Right hindlimb (tissue), 1 donor: ENCODE measurements at places on chromosomes 4 and X.

- DNase-seq = no peak
These were observed 50.9 kb downstream of the UCHL1 start for GRCh38 chr4:41307638-41308037.

DNA sequence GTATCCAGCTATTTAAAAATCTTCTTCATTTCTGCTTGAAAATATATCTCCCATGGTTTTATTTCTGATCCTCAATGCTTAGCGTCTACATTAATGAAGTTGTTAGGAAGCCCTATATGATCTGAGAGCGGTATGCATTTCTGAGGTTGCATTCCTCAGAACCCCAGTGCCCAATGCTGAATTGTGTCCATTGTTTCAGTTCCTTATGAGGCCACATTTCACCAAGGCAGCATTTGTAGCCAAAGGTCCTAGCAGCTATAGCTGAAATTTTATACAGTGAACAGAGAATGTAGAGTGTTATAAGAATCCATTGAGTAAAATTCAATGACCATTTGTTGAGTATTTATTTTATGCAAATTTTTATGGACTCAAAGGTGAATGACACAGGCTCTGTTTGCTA lies 209.5 kb downstream of the PCDH7 start:
- no peak for DNase-seq

DNA sequence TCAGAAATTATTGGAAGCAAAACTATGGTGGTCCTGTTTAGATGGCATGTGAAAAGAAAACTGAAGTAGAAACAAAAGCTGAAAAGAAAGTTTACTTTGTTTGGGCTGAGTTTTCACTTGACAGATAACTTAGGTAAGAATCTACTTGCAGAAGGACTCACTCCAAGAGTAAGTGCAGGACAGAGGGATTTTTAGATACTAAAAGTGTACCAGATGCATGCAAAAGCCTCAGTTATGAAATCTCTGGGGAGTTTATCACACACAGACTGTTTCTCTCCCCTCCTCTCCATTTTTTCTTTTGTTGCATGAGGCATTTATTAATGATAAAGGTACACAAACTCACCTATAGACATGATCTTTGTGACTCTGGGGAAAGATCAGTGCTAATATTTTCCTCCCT lies 127.5 kb upstream of the GIMD1 start:
- no peak for DNase-seq

GRCh38 chr4:144809056-144809640 lies 163.2 kb downstream of the HHIP start:
- no peak for DNase-seq

- DNase-seq = no peak
These were observed 108.0 kb upstream of the TLL1 start for GRCh38 chr4:165765053-165765452.

DNA sequence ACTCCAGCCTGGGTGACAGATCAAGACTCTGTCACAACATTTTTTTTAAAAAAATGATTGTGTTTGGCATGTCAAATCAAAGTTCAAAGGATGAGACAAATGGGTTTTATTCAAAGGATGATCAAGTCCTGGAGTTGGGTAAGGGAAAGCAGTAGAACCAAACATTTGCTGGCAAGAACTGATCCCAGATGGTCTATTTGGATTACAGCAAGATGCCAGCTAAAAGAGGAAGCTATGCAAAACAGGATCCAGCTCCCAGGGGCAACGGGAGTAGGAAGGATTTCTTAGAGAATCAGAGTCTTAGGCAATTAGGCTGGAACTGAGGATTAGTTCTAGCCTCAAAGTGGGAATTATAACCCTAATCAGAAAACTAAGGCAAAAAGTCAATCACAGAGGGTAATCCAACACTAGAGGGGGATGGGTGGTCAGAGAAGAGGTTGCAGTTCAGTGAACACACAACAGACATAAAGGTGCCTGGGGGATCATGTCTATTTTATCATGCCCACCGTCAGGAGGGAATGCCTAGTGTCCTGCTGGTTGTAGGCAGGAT lies 133.0 kb upstream of the PLS3 start:
- DNase-seq = no peak

GRCh38 chr4:64756016-64756415 lies 346.8 kb upstream of the TECRL start:
- DNase-seq = no peak

- no peak for DNase-seq
These were observed 507.6 kb downstream of the CENPC start for GRCh38 chr4:67037504-67038227.
